ENCODE measurements at places on chromosomes 3 and 15.

GRCh38 chr3:133424937-133425869 is 25.3 kb downstream of the BFSP2 start:
- no peak for DNase-seq

GRCh38 chr3:185744997-185745843 is 79.6 kb downstream of the IGF2BP2 start:
- peak; percentile 74 for DNase-seq

DNA sequence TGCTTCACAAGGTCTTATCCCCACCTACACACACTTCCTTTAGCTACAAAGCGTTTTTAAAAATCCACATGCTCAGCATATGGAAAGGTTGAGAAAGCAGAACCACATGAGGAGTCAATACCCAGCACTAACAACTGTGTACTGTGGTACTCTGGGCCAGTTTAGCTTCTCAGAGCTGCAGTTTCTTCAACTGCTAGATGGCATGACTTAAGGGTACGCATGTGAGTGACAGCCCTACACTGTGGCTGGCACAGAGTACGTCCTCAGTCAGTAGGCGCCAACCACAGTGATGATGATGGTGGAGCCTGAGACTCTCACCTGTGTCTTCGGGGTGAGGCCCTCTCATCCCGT is 17.4 kb downstream of the CCDC12 start:
- no peak for DNase-seq

GRCh38 chr3:54756330-54756731 is 171.5 kb downstream of the LRTM1 start:
- DNase-seq = peak; percentile 88
